Stimulated activated CD4-positive, alpha-beta T cell treated with anti-CD3 and anti-CD28 coated beads, Interleukin-1b, Interleukin-23, amount 100 ng/mL, for 48 hours (primary cell): ENCODE measurements at places on chromosomes 4 and X.
A peak's percentile ranks its signal among the peaks of the same experiment; 100 is the strongest.

- peak; percentile 58 for DNase-seq
Observed at GRCh38 chrX:9829308-9830267, 43.4 kb downstream of the SHROOM2 start.

GRCh38 chr4:130073145-130073790, 977.3 kb downstream of the C4orf33 start:
- DNase-seq: no peak

DNA sequence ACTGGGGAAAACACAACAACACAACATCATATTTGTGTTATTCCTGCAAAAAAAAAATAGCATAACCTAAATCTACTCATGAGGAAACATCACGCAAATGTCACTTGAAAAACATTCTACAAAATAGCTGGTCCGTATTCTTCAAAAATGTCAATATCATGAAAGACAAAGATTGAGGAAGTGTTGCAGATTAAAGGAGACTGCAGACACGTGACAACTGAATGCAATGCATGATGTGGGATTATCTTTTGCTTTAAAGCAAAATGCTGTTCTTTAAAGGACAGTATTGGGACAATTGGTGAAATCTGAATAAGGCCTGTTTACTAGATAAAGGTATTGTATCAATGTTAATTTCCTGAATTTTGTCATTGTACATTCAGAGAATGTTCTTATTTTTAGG, 157.7 kb downstream of the SMIM20 start:
- DNase-seq: no peak

DNA sequence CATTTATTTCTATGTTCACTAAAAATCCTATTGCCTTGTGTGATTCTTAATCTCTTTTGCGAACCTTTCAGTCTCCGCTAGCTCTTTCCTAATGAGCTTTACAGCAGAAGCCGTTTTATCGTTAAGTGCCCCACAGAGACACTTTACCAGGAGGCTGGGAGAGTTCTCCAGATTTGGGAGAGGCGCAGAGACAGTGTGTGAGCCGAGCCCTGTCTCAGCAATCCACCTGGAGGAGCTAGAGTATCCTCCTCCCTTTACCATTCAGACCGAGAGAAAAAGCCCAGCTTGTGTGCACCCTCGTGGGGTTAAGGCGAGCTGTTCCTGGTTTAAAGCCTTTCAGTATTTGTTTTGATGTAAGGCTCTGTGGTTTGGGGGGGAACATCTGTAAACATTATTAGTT, 54.9 kb upstream of the MTM1 start:
- no peak for DNase-seq

- DNase-seq: no peak
Observed at GRCh38 chr4:66404141-66404540, 733.9 kb upstream of the EPHA5 start.

DNA sequence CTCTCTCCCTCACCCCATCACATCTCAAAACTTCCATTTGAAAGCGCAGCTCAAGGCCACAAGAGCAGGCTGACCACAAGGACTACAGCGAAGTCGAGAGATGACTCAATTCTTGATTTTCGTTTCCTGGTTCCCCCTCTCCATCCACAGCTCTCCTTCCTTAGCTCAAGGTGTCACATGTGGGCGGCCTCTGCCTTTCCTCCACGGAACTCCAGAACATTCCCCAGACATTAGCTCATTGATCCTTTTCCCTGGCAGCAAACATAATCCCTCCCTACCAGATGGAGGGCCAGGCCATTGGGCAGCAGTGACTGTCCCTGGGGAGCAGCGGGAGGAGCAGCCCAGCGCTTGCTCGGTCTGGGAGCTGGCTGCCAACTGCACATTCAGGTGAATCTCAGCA, 56.3 kb downstream of the CCDC149 start:
- DNase-seq: no peak

GRCh38 chr4:127606823-127607222, 25.9 kb upstream of the INTU start:
- DNase-seq: no peak

DNA sequence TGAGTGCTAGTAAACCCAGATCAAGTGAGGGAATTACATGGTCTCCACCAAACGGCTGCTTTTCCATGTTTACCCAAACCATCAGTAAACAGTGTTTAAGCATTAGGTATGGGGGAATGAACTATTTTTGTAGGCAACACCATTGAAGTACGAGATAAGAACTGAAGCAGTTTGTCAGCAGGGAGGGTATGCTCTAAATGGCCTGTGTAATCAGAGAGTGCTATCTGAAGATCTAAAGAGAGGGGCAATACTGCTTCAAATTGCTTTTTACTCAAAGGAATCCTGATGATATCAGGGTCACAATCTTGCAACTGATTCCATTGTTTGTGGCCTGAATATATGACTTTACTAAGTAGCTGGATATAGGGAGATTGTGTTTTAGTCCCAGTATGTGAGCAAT, 10.4 kb upstream of the SPIN4 start:
- DNase-seq: no peak

- peak; percentile 6 for DNase-seq
Observed at GRCh38 chrX:136963973-136964372, 69.8 kb downstream of the GPR101 start.

DNA sequence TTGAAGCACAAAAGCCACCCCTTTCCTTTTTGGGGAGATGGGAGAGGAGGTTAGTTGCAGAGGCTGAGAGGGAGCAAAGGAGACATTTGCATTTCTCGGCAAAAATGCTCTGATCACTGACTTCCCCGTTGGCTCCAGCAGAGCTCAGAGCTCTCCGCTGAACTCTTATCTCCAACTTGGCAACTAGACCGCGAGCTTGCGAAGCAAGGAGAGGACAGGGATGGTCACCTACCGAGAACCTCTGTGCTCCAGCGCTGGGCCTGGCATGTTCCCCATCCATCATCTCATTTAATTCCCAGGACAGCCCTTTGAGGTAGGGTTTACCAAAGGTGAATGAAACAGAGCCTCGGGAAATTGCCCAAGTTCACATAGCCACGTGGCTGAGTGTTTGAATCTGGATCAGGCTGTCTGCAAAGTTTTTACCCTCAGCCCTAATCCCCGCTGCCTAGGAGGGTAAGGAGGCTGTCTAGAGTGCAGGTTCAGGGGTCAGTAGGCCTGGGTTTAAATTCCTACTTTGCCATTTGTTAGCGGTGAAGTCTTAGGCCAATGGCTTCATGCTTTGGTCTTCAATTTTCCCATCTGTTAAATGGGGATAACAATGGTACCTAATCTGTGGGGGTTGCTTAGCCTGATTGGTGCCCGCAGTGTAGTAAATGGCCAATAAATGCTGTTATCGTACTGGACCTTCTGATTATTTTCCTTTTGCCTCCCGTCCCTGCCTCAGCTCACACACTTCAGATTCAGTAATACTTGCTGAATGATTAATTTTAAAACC, 3.8 kb upstream of the CITED1 start:
- DNase-seq: no peak

GRCh38 chr4:163939597-163939996, 445.1 kb downstream of the TMA16 start:
- DNase-seq: no peak

- no peak for DNase-seq
Observed at GRCh38 chrX:133676344-133677122, 261.2 kb upstream of the GPC4 start.

DNA sequence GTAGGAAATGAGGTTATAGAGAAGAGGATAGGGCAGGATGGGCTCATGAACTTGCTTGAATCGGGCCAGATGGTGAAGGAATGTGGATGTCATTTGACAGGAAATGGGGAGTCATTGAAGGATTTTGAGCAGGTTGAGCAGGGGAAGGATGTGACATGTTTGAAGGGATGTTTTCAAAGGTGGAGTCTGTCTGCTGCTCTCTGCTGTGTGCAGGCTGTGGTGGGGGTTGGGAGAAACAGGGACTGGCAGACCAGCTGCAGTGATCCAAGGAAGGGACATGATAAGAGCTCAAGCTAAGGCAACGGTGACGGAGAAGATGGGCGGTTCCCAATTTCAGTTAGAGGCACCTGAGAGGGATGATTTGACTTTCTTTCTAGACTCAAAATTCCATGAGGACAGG, 14.0 kb upstream of the XPNPEP2 start:
- DNase-seq: no peak

DNA sequence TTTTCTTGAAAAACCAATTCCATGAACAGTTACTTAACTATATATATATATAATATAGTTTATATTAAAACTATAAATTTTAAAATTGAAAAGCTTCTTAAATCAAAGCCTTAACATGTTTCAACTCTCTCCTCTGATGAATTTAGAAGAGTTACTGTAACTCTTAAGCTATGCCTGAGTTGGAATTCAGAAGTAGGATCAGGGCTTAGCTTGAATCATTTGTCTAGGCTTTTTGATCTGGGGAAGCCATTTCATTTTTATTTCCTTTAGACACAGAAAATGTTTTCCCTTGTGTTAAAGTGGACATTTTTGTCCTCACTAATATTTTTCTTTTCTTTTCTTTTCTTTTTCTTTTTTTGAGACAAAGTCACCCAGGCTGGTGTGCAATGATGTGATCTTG, 40.4 kb upstream of the PDLIM5 start:
- DNase-seq: no peak

GRCh38 chr4:74038425-74039314, at the start of gene CXCL3:
TSS of gene CXCL3 (minus strand) at chr4:74038689. CDS start at chr4:74038611, 78 bp downstream.
- DNase-seq: no peak

GRCh38 chr4:141609243-141609642, 27.1 kb upstream of the IL15 start:
- DNase-seq: no peak

- no peak for DNase-seq
Observed at GRCh38 chrX:73131276-73131675, 52.0 kb upstream of the PABPC1L2A start.

GRCh38 chr4:71209161-71209560, 129.7 kb upstream of the SLC4A4 start:
- no peak for DNase-seq

DNA sequence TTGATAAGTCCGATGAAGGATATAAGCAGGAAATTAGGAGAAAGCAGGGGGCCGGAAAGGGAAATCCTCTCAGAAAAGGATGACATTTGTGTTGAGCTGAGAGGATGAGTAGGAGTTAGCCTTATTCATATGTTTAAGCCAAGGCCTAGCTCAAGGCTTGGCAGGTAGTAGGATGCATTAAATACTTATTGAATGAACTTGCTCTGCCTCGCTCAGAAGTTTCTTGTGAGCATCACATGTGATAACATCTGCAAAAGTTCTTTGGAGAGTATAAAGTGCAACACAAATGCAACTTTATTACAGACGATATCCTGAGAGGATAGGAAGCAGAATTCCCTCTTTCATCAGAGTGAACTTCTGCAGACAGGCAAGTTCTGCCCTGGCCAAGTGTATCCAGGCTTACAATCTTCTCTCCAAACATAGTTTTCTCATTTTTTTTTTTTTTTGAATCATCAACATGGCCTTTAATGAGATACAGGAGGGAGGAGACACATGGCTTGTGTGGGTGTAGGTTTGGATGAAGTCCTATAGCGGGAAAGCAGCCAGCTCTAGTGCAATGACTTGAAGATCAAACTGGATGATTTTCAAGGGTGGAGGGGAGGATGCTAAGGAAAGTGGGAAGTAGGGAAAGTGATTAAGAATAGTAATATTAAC, 48.1 kb downstream of the LUZP4 start:
- DNase-seq: no peak

- DNase-seq: no peak
Observed at GRCh38 chrX:12949205-12949926, 25.5 kb upstream of the TMSB4X start.

DNA sequence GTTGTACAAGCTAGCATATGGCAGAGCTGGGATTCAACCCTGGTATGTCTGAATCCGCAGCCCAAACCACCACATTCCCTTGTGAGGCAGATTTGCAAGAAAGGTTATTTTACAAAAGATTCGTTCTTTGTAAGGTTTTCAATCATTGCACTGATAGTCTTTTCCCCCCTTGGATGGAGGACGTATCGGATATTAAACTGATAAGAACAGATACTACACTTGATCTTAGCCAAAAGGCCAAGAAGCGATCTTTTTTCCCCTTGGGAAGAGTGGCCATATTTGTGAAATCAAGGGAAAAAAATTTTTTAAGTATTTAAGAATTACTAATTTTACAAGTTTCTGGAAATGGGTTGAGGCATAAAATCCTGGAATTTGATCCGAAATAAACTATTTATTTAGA, 34.4 kb upstream of the MSMO1 start:
- no peak for DNase-seq

DNA sequence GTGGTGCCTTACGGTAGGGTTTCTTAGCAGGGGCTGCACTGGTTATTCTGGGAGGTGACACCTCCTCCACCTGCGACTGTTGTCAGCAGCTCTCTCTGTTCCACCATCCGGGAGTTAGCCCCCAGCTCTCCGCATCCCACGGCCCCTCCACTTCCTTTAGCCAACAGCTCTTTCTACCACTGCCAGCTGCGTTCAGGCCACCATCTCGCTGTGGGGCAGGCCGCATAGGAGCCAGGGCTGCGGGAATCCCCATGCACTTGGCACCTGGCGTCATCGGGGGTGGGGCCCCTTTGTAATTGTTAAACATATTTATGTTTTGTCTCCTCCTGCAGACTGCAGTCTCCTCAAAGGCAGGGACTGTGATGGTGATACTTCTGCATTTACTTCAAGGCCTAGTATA, 480.2 kb downstream of the SMARCA1 start:
- no peak for DNase-seq

DNA sequence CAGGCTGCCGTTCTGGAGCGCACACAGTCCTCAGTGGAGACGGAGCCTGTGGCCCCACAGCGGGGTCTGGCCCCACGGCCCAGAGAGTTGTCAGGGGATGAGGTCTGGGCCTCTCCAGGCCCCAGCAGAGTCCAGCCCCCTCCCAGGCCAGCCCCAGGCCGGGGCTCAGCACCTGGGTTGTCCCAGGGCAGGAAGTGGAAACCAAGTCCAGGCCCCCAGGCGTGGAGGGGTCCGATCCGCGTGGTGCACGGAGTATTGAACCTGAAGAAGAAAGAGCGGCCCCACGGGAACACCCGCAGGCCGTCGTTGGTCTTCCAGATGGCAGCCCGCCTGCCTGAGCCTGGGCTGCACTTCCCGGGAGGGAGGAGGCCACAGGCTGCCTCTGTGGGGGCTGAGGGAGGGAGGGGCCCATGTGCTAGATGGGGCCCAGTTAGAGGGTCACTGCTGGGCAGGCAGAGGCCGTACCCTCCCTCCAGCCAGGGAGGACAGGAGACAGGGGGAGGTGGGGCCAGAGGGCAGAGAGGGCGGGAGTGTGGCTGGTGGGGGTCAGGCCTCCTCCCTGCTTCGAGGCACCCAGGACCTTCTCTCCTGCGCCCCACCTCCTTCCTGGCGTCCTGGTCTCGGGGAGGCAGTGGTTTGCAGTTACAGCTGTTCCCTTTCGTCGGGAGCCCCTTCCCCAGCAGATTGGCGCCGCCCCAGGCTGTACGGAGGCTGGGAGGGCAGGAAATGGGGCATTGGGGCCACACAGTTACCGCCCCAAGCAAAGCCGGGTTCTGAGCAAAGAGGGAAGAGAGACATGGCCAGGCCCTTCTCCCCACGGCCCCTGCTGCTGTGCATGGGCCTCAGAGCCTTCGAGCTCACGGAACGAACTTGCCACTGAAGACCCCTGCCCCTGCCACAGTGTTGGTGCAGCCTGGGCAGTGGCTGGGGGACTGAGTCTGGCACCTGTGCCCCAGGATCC, 8.1 kb downstream of the HGFAC start:
- DNase-seq: no peak

- no peak for DNase-seq
Observed at GRCh38 chr4:111792632-111793031, 352.6 kb upstream of the FAM241A start.
